ENCODE measurements at places on chromosomes 5 and 9. TPM values are rescaled to one million over a fixed set of nuclear protein-coding genes. Genes with fewer than 3 reads are reported as not detected.

BTNL3 gene
- not detected for total RNA-seq

MZB1 gene
- 1.8 TPM for total RNA-seq

SPATA31A3 gene
- total RNA-seq: not detected

MPDZ gene
- total RNA-seq: 0.53 TPM

SLC38A9 gene
- 14.9 TPM for total RNA-seq

ADRA1B gene
- total RNA-seq: 0.71 TPM
